Endothelial cell (in vitro differentiated cells): ENCODE measurements at places on chromosomes 7 and 10. TPM values are rescaled to one million over a fixed set of nuclear protein-coding genes. Genes with fewer than 3 reads are reported as not detected.

DNA sequence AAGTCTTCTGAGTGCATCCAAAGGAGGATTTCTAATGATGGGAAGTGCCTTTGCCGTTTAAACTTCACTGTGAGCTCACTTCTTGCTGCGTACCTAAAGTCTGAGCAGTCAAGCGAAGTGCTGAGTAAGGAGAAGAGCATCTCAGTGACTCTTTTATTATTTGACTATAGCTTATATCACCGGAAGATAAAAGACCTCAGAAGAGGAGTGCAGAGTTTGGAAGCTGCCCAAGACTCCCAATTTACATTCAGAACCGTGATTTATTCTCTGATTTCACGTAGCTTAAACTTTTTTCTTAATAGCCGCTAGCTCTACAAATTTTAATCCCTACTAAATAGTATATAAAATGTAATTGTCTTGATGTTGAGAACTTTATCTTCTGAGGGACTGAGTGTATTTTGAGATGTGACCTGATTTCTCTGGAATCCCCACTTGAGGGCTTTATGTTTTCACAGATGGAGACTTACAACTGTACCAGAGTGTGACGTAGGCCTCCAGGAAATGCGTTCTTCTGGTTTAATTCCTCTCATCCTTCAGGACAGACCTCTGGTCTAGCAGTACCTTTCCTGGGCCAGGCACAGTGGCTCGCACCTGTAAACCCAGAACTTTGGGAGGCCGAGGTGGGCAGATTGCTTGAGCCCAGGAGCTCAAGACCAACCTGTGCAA, 51.1 kb downstream of the CAMK1D start:
- H3K36me3 ChIP-seq: no peaks in the 10 kb centered on the region
- no peak for DNase-seq
- H3K27me3 ChIP-seq: no peaks in the 10 kb centered on the region
- H3K4me3 ChIP-seq: no peak overlapping the region
- H3K27ac ChIP-seq: no peak overlapping the region

GRCh38 chr10:89305766-89306433, 4.1 kb downstream of the IFIT2 start:
- no peaks in the 10 kb centered on the region for H3K36me3 ChIP-seq
- peaks cover 22% of the 10 kb centered on the region for H3K4me1 ChIP-seq
- H3K4me3 ChIP-seq: no peak overlapping the region

GRCh38 chr10:88537322-88537721, 45.8 kb downstream of the RNLS start:
- H3K27ac ChIP-seq: no peak overlapping the region
- no peaks in the 10 kb centered on the region for H3K27me3 ChIP-seq
- H3K4me1 ChIP-seq: peaks cover 7% of the 10 kb centered on the region
- no peak overlapping the region for H3K4me3 ChIP-seq

DNA sequence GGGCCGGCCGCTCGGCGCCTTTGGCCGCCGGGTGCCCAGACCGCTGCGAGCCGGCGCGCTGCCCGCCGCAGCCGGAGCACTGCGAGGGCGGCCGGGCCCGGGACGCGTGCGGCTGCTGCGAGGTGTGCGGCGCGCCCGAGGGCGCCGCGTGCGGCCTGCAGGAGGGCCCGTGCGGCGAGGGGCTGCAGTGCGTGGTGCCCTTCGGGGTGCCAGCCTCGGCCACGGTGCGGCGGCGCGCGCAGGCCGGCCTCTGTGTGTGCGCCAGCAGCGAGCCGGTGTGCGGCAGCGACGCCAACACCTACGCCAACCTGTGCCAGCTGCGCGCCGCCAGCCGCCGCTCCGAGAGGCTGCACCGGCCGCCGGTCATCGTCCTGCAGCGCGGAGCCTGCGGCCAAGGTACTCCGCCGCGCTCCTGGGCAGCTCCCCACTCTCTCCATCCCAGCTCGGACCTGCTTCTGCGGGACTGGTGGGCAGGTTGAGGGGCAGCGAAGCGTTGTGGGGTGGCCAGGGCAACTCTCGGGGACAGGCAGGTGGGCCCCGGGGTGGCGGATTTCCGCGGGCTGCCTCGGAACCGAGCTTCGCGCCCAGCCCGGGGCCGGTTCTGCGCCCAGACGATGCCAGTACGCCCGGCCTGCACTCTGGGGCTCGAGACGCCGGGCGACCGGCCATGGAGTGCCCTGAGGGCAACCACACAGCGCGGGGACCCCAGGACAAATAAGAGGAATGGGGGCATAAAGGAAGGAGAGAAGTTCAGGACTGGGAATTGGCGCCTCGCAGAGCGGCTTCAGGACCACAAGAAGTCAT, 578 bp downstream of the HTRA1 start:
- H3K4me3 ChIP-seq: peak overlapping the region; percentile 94
- no peak overlapping the region for H3K27ac ChIP-seq
- peaks cover 6% of the 10 kb centered on the region for H3K36me3 ChIP-seq
- peak; percentile 31 for DNase-seq

GRCh38 chr7:44875241-44875640, 10.1 kb downstream of the PURB start:
- DNase-seq: no peak
- H3K36me3 ChIP-seq: peaks cover 12% of the 10 kb centered on the region
- no peak overlapping the region for H3K27ac ChIP-seq
- H3K4me1 ChIP-seq: peaks cover 3% of the 10 kb centered on the region

PDK4 gene
- 0.23 TPM for total RNA-seq

STOX1 gene
- 0.21 TPM for total RNA-seq

PRF1 gene
- not detected for total RNA-seq

IFIT1B gene
- not detected for total RNA-seq
